ENCODE measurements at places on chromosomes 2 and 18.

- DNase-seq: no peak
Measured at GRCh38 chr2:197107291-197108269, 181.1 kb upstream of the PGAP1 start.

- no peak for DNase-seq
Measured at GRCh38 chr2:65937379-65938160, 497.4 kb upstream of the MEIS1 start.

- DNase-seq: no peak
Measured at GRCh38 chr18:32422201-32422600, 48.5 kb downstream of the GAREM1 start.

GRCh38 chr18:48330016-48330991 lies 78.9 kb downstream of the ZBTB7C start:
- no peak for DNase-seq

GRCh38 chr2:14137643-14138042 lies 494.9 kb upstream of the LRATD1 start:
- DNase-seq: no peak

DNA sequence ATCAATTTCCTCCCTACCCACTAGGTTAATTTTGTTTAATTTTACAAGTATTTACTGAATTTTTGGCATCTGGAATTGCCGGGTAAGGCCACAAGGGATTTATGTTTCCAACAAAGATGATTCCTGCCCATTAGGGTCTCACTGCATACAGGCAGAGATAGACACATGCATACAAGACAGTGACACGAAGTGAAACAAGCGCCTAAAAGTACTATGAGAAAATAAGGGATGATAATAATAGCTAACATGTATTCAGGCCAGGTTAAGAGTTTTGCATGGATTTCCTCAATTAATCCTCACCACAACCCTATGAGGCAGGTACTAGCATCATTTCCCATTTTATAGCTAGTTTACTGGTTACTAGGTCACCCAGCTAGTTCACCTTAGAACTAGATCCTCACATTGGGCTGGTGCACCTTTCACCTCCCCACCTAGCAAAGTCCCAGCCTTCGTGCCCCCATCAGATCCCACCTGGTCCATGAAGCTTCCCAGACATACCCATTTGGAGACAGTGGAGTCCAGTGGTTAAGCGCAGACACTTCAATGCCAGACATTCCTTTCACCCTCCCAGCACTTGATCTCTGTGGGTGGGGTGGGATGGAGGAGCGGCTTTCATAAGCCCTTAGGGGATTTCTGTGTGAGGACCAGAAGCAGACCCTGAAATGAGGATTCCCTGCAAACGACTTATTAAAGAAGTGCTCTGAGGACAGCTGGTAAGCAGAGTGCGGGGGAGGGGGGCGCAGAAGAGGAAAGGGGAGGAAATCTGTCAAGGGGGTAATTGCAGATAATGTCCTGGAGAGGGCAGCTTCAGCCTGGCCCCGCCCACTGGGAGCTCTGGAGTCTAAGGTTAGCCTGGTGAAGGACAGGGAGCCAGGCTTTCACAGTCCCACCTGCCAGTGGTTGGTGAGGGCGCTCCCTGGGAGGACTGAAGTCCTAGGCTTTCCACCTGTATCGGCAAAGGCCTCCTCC lies 5.8 kb upstream of the DGUOK start:
- no peak for DNase-seq

DNA sequence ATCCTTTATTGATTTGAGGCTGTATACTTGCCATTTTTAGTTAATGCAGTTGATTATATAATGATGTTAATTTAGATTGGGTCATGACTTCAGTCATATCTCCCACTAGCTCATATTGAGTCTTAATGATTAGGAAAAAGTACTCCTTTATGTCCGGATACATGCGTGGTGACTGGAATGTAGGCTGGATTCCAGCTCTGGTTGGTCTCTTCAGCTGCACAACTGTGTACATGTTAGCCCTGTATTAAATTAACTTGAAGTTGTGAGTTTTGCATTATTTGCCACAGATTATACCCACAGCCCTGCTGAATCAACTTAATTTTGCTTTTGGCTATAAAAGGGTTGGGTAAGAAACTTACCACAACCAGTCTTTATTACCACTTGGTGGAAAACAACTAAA lies 22.5 kb downstream of the MOB4 start:
- DNase-seq: no peak
